Neural progenitor cell (in vitro differentiated cells): ENCODE measurements at places on chromosomes 3 and 15.

- peak; percentile 39 for DNase-seq
These were observed 526 bp downstream of the RMDN3 start for GRCh38 chr15:40754574-40754882.

DNA sequence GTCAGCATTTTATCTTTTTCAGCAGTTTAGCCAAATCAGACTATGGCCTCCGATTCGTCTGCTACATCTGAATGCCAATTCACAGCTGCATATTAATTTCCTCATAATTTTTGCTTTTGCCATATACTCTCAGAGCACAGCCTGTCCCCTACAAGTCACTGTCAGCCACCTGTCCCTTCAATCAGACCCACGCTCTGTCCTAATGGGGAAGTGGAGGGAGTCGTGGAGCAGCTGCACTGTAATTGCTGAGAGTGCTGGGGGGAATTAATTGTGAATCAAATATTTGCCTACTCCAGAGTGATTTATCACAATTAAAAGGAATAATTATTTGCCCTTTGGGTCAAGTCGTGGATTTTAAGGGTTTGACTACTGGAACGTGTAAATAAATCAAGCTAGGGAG, 75.5 kb downstream of the EBLN2 start:
- DNase-seq = no peak

DNA sequence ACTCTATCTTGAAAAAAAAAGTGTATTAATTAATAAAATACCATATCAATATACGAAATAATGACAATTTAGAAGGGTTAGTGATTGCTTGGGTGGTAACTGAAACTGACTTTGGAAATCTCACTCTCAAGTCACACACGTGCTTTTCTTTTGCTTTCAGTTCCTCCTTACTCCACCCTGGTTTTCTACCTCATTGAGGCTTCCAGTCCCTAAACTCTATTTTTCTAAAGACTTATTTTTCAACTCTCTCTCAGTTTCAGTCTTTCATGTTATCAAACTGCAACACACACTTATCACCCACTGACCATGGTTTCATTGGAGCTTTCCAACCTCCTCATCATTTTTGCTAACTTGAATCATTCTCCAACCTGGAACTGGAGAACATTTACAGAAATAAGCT, 23.5 kb downstream of the IL12A start:
- no peak for DNase-seq

GRCh38 chr15:88571153-88571851, 24.8 kb upstream of the DET1 start:
- DNase-seq = no peak

GRCh38 chr3:43062040-43062563, 43.8 kb downstream of the POMGNT2 start:
- DNase-seq = no peak

GRCh38 chr3:43957553-43957952, 266.8 kb downstream of the ABHD5 start:
- DNase-seq = no peak

GRCh38 chr3:138696666-138697370, 88.2 kb downstream of the FAIM start:
- no peak for DNase-seq

DNA sequence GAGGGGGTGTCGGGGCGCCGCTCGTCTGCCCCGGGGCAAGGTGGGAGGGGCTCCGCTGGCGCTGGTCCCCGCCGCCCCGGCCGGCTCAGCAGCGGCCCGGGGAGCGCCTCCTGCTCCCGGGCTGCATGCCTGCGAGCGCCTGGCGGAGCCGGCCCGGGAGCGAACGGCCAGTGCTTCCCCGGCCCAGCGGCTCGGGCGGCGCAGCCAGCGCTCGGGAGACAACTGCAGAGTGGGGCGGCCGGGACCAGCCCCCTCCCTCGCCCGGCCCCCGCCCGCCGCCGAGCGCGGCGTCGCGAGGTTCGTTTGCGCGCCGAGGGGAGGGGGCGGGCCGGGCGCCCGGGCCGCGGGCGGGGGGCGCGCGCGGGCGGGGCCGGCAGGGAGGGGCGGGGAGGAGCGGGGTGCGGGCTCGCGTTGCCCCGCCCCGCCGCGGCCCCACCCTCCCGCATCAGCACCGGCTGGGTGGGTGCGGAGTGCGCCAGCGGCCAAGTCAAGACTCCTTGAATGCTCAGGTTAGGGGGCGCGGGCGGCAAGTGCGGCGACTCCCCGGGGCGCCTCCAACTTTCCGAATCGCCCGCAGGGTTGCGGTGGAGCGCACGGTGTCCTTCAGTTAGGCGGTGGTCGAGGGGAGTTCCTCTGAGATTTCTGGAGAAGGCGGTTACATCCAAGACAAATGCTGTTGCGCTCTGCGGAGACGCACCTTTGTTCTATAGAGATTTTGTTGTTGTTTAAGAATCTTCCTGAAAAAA, at the start of gene RGMA:
Gene RGMA, minus strand, starts transcription at position 231 of the 746 bp plus-strand sequence. CDS start 279 bp downstream, outside the sequence.
- DNase-seq = peak; percentile 88

GRCh38 chr15:60945196-60945595, 283.9 kb downstream of the RORA start:
- no peak for DNase-seq

- no peak for DNase-seq
These were observed 92.6 kb upstream of the SNTN start for GRCh38 chr3:63559884-63560283.

DNA sequence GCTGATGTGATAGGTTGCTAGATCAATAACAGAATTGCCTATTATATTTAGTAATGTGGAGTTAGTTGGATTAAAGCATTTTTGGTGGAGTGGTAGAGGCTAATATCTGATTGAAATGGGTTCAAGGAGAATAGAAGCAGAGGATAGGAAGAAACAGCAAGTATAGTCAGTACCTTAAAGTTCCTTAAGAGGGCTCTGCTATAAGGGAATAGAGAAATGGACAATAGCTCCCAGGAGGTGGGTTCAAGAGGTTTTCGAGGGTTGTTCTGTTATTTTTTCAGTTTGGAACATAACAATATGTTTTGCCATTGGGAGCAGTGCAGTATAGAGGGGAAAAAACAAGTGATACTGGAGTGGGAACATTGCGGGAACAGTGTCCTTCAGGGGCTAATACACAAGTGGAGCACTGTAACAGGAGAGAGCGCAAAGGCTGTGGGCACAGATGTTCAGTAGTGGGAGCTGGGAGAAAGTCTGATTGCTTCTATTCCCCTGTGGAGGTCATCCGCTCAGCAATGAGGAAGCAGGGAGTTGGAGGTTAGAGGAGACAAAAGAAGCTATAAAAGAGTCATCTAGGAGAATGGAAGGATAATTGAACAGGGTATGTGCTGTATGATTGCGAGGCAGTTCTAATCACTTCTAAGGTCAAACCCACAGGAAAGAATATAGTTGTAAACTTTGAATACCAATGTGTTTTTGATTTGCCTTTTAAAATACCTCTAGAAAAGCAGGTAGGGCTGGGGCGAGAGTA, 3.3 kb downstream of the MRPS11 start:
- DNase-seq = no peak

GRCh38 chr3:50737906-50738598, 63.3 kb downstream of the DOCK3 start:
- DNase-seq = no peak

DNA sequence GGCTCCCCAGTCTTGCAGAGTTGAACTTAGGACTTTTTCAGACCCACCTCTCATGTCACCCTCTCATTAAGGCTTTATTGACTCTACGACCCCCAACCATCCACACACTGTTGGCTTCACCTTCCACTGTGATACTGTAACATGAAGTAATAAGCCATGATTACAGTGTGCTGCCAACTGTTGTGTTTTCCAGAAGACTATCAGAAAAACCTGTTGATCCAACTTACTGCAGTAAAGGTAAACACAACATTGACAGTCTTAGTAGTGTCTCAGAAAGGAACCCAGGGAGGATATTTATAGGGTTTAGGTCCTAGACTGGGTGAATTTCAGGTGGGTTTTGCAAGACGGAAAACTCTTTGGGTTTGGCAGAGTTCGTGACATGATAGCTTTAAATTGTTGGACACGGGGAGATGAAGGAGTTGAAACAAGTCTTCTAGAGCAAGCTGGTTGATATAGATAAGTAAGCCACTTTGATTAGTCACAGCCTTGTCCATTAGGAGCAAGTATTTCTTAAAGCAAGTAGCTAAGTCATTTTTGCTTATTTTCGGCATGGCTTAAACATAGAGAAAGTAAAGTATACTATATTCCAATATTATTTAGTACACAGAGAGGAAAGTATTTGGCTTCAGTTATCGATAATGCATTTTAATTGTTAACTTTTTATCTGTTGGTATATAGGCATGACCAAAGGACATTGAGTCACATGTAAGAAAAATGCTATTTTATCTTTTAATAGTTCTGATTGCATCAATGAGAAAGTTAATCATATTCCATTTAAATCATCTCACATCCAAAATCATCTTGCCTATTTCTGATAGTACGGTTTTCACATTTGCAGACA, 2.4 kb upstream of the COL6A5 start:
- no peak for DNase-seq

DNA sequence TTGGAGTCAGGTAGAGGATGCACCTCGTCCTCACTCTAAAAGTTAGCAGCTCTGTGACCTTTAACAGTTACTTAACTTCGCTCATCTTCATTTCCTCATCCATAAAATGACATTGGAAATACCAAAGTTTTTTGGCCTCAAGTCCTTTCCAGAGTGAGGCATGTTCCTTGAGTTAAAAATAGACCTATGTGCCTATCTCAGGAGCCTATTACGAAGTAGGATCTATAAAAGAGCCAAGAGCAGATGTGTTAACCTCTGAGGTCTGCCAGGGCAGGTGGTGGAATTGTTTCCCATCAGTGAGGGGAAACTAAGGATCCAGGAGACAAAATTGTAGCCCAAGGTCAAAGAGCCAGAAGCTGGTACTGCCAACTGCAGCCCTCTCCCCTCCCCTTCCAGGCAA, 120.4 kb upstream of the EIF1B start:
- no peak for DNase-seq

GRCh38 chr3:24831221-24831620, 336.6 kb upstream of the THRB start:
- DNase-seq = no peak

DNA sequence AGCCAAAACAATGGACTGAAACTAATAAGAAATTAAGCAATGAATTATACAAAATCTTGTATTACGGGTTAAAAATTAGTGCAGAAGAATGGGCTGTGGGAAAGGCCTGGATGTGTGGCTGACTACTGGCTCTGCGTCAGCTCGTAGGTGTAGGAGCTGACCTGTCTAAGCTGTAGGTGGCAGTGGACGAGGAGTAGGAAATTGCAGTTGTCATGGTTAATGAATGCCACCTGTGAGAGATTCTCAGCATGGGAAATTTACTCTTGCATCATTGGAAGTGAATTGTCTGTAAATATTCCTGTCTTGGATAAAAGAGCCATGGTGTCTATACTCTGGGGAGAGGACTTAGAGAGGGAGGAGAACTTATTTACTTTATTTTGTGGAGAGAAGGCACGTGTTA, 23.4 kb downstream of the CHRNA7 start:
- DNase-seq = no peak
